Cortex of kidney (tissue), 1 donor: ENCODE measurements at places on chromosomes 2 and 18.

GRCh38 chr2:207565736-207566500, 36.2 kb downstream of the CREB1 start:
- DNase-seq: no peak

GRCh38 chr2:234075947-234076346, 25.4 kb downstream of the SPP2 start:
- no peak for DNase-seq

GRCh38 chr2:69744456-69744855, 2.5 kb downstream of the ANXA4 start:
- no peak for DNase-seq

DNA sequence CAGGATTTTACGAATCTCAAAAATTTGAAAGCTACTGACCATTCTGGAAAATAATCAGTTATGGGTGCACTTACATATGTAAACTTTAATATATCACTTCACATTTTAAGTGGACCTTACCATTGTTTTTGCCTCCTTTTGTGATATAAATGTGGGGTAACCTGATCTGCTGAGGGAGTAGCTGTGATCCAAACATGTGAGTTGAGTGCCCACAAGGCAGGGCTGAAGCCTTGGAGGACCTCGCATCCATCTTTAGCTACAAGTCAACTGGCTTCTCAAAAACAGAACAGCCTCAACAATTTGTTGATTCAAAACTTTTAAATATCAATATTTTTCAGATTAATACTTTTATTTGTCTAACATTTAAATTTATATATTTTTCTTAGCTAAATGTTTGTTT, 178.2 kb downstream of the PLCL1 start:
- DNase-seq: no peak

- DNase-seq: no peak
Measured at GRCh38 chr2:88874063-88874657, 182.7 kb downstream of the RPIA start.

DNA sequence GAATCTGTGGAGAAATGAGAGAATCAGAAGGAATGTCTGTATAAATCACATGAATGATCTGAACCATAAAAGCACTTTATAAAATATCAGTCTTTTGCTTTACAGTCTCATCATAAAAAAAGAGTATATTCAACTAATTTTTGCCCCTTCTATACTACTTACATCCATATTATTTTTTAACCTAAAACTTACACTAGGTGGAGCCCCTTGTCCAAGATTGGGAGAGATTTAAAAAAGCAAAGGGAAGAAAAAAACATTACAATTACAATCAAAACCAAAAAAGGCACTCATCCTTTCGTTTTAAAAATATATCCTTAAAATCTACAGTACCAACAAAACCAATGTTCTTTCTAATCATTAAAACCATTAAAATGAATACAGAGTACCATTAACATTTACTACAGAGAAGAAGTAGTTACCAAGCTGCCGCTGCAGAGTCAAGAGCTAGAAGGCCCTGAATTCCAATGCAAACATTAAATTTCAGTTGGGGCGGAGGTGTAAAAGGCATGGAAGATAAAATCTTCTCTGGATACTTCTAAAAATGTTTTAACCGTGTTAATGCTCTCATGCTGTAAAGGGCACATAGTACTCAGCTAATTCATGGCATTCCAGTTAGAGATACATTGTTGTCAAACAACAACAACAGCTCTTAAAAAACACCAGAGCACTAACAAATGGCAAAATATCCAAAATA, 56.7 kb upstream of the EPB41L3 start:
- DNase-seq: no peak

DNA sequence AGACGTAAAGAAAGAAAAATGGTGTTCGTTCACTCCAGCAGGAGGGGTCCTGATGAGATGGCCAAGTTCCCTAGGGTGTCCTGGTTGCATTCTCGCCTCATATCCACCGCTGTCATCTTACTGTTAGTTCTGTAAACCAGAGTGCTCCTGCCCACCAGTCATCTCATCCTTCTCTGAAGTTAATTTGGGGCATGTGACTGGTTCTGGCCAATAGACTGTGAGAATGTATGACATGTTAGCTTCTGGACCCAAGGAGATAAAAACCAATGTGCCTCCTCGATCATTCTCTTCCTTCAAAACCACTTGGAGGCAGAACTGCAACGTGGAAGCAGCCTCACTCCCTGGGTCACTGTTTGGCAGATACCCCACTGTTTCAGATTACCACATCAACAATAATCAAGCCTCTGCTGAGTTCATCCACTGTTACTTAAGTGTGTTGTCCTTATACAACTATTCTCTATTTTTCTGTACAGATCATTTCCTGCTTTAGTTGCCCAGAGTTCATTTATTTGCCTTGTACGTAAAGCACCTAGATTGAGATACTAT, 759.1 kb downstream of the TSN start:
- no peak for DNase-seq

DNA sequence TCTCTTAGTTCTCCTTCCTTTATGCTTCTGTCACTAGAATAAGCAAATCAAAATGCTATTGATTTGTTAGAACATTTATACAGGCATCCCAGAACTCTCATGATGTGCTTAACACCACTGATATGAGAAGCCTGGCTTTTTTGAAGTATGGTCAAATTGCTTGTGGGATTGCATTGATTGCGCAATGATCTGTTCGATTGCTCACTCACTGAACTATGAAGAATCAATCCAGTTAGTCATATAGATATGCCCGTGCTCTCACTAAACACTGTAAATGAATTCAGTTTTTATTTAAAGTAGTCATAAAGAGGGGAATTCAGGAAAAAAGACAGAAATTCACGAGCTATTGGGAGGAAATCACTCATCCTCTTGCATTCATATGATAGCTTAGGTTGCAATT, 1237.8 kb downstream of the SUCLG1 start:
- no peak for DNase-seq

DNA sequence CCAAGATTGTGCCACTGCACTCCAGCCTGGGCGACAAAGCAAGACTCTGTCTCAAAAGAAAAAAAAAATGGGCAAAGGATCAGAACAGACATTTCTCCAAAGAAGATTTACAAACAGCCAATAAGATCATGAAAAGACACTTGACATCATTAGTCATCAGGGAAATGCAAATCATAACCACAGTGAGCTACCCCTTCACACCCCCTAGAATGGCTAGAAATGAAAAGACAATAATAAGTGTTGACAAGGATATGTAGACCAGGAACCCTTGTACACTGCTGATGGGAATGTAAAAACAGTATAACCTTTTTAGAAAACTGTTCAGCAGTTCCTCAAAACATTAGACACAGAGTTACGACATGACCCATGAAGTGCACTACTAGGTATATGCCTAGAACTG, 18.4 kb upstream of the MTERF4 start:
- no peak for DNase-seq

GRCh38 chr2:141906678-141907077, 224.1 kb downstream of the LRP1B start:
- no peak for DNase-seq

DNA sequence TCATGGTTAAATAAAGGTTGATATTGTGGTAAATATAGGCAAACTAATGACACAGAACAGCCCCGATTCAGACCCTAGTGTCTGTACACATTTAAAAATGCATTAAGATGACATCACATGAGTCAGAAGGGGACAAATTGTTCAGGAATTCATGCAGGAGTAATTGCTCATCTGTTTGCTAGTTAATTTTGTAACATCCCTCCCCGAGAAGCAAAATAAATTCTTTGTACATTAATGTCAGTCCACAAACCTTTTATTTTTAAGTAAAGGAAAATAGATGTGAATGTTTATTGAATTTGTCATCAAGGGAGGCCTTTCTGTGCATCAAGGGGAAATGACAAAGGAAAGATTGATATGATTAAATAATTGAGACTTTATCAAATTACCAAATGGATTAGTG, 69.9 kb downstream of the SH3BP4 start:
- DNase-seq: no peak

DNA sequence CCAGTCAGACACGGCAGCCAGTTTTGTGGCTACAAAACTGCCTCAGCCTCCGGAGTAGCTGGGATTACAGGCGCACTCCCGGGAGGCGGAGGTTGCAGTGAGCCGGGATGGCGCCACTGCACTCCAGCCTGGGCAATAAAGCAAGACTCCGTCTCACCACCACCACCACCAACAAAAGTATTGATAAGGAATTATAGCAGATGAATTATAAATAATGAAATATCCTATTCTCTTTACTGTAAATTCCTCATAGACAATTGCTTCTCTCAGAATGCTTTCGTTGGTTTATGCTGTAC, 1.4 kb upstream of the FAM161A start:
- DNase-seq: no peak

DNA sequence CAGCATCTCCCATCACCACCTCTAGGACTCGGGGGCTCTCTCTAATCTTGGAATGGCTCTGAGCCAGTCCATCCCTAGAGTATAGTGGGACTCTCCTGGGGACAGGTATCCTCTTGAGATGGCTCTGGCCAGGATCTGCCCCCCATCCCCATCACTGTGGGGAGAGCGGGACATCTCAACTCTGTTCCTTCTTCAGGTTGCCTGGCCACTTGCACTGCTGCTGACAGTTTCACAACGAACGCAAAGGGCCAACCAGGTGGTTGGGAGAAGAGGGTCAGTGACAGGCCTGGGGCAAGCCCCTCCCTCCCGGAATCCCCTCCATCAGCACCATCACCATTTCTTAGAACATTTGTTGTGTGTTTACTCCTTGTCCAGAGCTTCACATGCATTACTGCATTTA, 62.6 kb downstream of the CIB4 start:
- DNase-seq: no peak

DNA sequence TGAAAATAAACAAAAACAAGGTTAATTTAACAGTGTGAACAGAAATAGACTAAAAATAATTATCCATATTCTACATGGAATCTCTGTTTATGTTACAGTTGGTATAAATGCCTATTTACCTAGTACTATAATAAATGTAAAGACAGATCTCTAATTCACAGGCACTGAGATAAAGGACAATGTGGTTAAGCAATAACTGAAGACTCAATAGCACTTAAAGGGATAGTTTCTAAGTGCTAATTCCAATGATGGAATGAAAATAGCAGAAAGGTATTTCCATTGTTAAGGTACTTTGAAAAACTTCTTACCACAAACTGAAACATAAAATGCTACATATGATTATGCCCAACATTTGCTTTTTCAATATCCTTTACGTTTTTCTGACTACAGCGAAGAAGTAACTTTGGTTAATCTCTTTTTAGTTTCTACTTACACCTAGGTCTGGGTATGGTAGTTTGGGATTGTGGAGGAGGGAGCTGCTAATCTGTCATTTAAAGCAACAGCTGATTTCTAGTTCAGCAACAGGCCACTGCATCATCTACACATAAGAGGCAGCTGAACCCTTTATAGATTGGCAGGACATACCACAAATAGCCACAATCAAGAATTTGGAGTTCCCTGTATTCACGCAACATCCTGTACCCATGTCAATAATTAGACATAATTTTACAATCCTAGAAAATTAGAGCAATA, 27.2 kb downstream of the MAP4K3 start:
- DNase-seq: no peak

- DNase-seq: no peak
Measured at GRCh38 chr2:59032499-59032898, 791.4 kb upstream of the FANCL start.

DNA sequence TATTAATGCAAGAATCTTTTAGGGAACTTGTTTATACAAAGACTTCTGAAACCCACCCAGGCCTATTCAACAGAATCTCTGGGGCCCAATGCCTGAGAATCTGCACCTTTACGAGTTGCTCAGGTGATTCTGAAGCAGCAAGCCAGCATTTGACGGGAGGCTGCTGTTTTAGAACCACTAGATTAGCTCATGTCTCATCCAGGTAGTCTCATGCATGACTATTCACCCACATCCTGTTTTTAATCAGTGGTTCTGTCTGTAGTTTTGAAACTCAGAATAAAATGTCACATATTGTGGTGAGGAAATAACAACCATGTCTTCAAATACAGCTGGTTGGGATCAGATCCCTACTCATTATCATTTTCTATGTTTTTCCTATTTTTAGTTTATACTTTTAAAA, 39.5 kb downstream of the CYTIP start:
- DNase-seq: no peak

- DNase-seq: no peak
Measured at GRCh38 chr18:79625195-79625923, 54.2 kb upstream of the CTDP1 start.

DNA sequence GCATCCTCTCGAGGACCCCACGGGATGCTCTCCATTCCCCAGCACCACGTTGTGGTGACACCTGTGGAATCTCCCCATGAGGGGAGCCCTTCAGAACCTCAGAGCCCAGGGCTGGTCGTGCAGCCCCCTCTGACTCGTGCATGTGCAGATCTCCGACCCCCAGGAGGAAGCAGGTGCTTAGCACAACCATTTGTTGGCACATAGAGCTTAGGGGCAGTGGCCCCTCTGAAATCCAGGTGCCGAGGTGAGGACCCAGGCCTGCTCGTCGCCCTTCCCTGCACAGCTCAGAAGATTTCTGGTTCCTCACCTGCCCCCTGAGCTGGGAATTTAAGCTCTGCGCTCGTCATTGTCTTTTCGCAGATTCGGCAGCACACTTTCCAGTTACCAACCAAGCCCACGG, 1.3 kb upstream of the OTOS start:
- no peak for DNase-seq

GRCh38 chr18:68441241-68441640, 273.7 kb downstream of the TMX3 start:
- no peak for DNase-seq

DNA sequence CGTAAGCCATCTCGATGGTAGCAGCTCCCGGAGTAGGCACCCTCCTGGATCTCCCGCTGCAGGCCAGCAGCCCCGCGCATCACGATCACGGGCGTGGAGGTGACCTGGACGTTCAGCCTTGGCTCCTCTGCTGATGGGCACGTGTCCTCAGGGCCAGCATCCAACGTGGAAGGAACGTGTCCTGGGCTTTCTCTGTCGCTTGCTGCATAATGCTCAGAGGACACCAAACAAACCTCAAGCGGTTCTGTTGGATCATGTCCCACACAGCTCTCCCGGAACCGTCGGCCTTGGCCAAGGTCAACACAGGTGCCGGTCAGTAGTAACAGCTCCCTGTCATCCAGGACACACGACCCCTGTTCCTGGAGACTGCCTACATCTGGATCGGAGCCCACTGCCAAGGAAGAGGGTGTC, 23.1 kb downstream of the PASK start:
- no peak for DNase-seq

DNA sequence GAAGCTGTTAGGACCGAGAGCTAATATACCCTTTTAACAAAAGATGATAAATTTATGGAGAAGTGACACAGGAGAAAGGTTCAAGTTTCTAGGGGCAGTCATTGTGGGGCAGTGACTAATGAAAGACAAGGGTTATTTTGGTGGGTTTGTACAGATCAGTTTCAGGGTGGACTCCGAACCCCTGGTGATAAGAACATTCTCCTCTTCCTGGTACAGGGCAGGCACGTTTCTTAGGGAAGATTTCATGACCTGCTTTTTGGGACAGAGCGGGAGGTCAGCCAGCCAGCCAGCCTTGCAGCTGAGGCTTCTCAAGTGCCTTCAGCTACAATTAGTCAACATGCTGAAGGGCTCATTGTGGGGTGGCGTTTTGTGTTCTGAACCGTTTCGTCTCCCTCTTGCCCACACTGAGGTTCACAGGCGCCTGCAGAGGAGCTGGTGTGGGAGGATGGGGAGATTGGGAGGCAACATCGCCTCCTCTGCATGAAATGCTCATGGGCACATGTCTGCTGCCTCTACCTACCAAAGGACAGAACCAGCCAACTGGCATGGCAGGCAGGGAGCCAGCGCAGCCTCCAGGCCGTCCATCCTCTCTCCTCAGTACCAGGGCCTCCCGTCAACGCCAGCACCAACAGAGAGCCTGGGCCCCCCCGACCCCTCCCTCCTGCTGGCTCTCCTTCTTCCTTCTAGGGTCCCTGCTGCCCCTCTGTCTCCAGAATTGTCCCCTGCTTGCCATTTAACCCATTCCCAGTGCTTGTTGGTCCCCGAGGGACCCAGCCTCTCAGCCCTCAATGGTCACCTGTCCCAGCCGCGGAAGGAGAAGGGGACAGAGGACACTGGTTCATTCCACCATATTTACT, 9.6 kb downstream of the CHMP1B start:
- no peak for DNase-seq
